ENCODE measurements at places on chromosomes 1 and 21.
A peak's percentile ranks its signal among the peaks of the same experiment; 100 is the strongest.

DNA sequence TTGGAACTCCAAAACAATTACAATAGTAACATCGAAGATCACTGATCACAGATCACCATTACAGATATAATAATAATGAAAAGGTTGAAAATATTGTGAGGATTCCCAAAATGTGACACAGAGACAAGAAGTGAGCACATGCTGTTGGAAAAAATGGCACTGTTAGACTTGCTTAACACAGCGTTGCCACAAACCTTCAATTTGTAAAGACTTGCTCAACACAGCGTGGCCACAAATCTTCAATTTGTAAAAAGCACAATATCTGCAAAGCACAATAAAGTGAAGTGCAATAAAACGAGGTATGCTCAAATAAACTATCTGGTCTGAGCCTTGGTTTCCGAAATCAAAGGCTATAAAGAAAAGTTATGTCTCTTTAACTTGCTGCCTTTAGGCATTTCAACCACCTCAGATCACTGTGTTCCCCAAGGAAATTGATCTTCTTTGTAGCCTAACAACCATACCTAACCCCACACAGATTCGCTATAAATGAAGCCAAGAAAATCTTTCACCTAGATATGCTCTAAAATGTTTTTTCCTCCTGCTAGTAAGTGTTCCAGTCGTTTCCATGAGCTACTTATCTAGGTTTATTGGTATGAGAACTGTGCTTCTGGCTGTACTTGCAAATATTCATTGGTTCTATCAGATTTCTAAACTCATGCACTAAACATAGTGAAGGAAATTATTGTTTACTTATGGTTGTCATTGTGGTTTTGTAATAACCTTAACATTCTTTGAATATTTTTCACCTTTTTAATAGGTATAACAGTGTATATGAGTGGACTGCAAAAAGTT lies 13.1 kb upstream of the LPGAT1 start:
- no peak for DNase-seq

GRCh38 chr1:76481672-76482071 lies 385.6 kb upstream of the ST6GALNAC5 start:
- no peak for DNase-seq

DNA sequence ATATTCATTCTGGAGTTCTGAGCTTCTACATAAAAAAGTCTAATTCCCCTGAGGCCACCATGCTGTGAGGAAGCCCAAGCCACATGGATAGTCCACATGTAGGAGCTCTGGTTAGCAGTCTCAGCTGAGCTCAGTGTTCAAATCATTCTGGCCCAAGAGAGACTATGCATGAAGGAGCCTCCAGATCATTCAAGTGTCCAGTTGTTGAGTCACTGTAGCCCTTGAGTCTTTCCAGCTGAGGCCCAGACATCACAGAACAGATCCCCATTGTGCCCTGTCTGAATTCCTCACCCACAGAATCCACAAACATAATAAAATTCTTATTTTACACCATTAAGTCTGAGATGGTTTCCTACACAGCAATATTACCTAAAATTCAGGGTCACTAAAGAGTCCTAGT lies 107.0 kb upstream of the NGF start:
- no peak for DNase-seq

DNA sequence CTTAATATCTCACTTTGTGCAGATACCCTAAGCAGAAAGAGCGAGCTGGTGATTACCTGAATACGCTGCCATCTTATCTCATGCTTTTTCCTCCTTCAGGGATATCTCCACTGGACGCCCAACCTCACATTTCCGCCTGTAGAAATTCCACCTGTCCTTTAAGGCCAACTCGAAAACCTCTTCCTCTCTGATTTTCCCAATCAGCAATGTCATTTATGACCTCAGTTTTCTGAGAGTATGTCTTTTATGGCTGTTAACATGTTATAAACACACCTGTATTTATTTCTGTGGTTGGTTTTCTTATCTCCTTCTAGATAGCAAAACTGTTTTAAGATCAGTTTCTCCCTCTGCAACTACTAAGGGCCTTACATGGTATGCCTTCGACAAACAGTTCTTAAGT lies 41.1 kb downstream of the CD34 start:
- peak; percentile 19 for DNase-seq

DNA sequence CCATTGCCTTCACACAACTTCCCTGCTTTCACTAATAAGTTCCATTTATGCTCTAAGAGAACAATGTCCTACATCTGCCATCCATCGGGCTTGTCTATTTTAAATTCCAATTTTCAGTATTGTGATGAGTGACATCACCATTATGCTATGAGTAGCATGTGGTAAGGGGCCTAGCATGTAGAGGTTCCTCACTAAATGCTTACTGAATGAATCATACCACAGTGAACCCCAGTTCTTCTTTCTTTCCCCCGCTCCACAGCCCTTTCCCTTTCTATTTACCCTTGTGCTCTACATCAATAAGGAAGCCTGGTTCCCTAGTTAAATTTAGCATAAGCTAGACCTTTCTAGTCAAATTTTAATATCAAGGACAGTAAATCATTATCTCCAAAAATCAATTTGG lies 195.0 kb upstream of the RGS18 start:
- DNase-seq = no peak

DNA sequence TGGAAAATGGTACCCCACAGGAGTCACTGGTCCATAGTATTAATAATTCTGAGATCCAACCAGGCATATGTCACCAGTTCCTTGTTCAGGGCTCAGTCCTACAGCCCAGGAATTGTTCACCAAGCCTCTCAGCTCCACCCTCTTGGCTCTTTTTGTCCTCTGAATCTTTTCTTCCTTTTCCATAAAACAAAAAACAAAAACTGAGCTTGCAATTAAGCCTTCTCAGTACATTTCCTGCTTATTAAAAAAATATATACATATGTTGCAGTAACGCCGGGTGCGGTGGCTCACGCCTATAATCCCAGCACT lies 23.4 kb upstream of the KIF1B start:
- DNase-seq = no peak

GRCh38 chr1:186456729-186457255 lies 4.1 kb downstream of the PDC start:
- no peak for DNase-seq

Measured in OCI-M1 (cell line).